Epithelial cell of esophagus (primary cell): ENCODE measurements at places on chromosomes 5 and 9.
A peak's percentile ranks its signal among the peaks of the same experiment; 100 is the strongest.

GRCh38 chr9:110125763-110126351, 82.1 kb downstream of the C9orf152 start:
- DNase-seq, result no peak

DNA sequence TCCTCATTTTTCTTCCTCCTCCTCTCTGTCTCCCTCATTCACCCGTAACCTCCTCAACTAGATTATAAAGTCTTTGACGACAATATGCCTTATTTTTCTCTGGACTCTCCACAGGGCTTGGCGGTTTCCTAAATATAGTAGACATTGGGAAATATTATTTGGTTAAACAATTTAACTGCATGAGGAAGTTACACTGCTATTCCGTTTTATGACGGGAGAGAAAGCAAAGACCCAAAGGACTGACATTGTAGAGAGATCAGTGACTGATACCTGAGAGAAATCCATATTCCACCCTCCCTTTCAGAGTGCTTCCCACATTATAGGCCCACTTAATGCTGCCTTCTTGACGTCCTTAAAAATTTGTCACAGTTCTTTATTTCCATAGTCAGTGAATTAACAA, 51.2 kb downstream of the GDA start:
- DNase-seq, result no peak

DNA sequence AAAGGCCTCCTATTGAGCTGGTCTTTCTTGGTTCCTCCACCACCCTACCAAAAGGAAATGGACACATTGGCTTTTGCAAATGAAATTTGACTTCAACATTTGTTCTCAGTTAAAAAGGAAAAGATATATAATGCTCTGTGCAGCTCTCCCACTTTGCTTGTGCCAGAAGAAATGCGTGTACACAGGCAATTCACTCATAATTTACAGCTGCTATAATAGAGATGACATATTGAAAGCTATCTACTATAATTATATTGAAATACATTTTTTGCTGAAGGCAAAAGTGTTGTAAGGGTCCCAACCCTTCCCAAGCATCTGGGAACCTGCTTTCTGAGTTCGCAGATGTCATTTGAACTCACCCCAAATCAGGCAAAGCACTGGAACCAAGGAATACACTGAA, 173.2 kb downstream of the PBX3 start:
- DNase-seq, result no peak

GRCh38 chr5:66864240-66864884, 268.2 kb downstream of the MAST4 start:
- peak; percentile 66 for DNase-seq

DNA sequence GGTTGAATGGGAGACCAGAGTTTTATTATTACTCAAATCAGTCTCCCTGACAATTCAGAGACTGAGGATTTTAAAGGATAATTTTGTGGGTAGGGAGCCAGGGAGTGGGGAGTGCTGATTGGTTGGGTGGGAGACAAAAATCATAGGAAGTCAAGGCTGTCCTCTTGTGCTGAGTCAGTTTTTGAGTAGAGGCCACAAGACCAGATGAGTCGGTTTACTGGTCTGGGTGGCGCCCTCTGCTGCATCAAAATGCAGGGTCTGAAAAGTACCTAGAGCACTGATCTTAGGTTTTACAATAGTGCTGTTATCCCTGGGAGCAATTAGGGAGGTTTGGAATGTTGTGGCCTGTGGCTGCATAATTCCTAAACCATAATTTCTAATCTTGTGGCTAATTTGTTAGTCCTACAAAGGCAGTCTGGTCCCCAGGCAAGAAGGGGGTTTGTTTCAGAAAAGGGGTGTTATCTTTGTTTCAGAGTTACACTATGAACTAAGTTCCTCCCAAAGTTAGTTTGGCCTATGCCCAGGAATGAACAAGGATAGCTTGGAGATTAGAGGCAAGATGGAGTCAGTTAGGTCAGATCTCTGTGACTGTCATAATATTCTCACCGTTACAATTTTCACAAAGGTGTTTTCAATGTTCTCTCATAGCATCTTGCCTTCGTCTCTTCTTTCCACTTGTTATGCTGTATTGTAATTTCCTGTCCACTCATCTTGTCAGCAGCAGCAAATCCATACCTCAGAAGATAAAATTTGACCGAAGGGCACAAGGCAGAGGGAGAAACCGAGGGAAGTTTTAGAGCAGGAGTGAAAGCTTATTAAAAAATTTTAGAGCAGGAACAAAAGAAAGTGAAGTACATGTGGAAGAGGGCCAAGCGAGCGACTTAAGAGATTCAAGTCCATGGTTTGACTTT, 59.2 kb upstream of the CLINT1 start:
- DNase-seq, result peak; percentile 82

- no peak for DNase-seq
Observed at GRCh38 chr5:39558541-39558940, 133.8 kb upstream of the DAB2 start.

GRCh38 chr9:26723486-26723885, 169.1 kb downstream of the CAAP1 start:
- DNase-seq, result peak; percentile 66

DNA sequence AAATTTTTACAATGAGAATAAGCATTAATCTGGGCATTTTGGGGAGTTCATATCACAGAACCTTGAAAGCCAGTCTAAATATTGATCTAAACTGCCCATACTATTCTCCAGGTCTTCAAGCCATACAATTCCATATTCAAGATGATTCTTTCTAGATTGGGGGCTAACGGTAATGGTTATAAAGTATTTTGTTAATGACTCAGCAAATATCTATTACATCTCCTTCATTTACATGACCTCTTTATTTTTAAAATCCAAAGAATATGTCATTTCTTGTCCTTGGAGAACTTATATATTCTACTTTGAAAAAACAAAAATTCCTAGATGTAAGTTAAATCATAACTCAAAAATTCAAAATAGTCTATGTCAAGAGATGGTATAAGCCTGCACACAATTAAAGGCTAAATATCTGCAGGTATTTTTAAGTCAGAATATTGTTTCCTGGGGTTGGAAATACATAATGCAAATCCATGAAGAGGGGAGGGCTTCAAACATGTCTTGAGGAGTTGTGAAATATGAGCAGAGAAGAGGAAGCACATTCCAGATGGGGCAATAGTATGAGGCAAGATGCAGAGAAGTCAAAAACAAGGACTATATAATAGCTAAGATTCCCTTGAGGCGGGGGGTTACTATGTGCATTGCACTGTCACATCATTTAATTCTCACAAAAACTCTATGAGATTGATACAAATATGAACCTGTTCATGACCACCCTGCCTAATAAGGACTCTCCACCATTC, 526.4 kb downstream of the NR2F1-AS1 start:
- peak; percentile 40 for DNase-seq

- peak; percentile 20 for DNase-seq
Observed at GRCh38 chr5:112552791-112553190, 133.7 kb upstream of the EPB41L4A start.

- DNase-seq, result peak; percentile 90
Observed at GRCh38 chr9:37602817-37603216, 10.4 kb upstream of the TOMM5 start.

GRCh38 chr5:115402822-115403577, 106.5 kb upstream of the CCDC112 start:
- peak; percentile 3 for DNase-seq

GRCh38 chr5:155004138-155004744, 9.3 kb upstream of the KIF4B start:
- DNase-seq, result peak; percentile 52
